ENCODE measurements at places on chromosomes 13 and 19. TPM values are rescaled to one million over a fixed set of nuclear protein-coding genes. Genes with fewer than 3 reads are reported as not detected.

Gene TRPM4
- total RNA-seq = 26.3 TPM

- no peaks in the 10 kb centered on the region for H3K36me3 ChIP-seq
- no peaks in the 10 kb centered on the region for H3K27me3 ChIP-seq
- DNase-seq = peak; percentile 100
- H3K4me3 ChIP-seq = no peak overlapping the region
These were observed 547.0 kb upstream of the SLITRK5 start for GRCh38 chr13:87123987-87124784.

Gene SPRY2
- total RNA-seq = 56.2 TPM

- H3K27ac ChIP-seq = no peak overlapping the region
- H3K4me1 ChIP-seq = peaks cover 9% of the 10 kb centered on the region
- no peak overlapping the region for H3K4me3 ChIP-seq
- no peaks in the 10 kb centered on the region for H3K36me3 ChIP-seq
These were observed 12.2 kb upstream of the UBE2L5 start for GRCh38 chr13:30409886-30410704.
